Cardiac septum (tissue), 1 donor: ENCODE measurements at places on chromosomes 2 and 18. TPM values are rescaled to one million over a fixed set of nuclear protein-coding genes. Genes with fewer than 3 reads are reported as not detected.
A peak's percentile ranks its signal among the peaks of the same experiment; 100 is the strongest.

Gene DOK6
- 10.6 TPM for total RNA-seq

GRCh38 chr2:143717053-143717452 lies 587.8 kb downstream of the ARHGAP15 start:
- DNase-seq, result no peak

DNA sequence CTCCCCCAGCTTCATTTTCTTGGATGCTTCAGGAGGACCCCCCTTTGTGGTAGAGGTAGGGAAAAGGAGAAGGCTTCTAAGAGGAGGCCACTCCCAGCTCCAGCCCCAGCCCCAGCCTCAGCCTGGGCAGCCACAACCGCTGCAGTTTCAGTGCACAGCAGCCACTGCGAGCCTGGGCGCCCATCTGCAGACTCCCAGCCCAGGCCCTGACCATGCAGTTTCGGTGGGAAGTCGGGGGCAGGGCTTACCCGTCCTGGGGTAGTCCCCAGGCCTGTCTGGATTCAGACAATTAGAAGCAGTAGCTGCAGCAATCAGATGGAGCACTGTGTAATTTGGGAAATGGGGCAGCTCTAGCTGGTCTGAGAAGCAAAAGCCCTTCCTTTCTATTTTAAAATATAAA lies 28.6 kb downstream of the ITM2C start:
- DNase-seq, result peak; percentile 60

Gene LONRF2
- 24.5 TPM for total RNA-seq

- DNase-seq, result no peak
Observed at GRCh38 chr2:7467782-7468447, 550.7 kb downstream of the RNF144A start.

GRCh38 chr2:50535971-50536759 lies 495.8 kb downstream of the NRXN1 start:
- DNase-seq, result no peak

Gene SLC40A1
- total RNA-seq, result 30.3 TPM

DNA sequence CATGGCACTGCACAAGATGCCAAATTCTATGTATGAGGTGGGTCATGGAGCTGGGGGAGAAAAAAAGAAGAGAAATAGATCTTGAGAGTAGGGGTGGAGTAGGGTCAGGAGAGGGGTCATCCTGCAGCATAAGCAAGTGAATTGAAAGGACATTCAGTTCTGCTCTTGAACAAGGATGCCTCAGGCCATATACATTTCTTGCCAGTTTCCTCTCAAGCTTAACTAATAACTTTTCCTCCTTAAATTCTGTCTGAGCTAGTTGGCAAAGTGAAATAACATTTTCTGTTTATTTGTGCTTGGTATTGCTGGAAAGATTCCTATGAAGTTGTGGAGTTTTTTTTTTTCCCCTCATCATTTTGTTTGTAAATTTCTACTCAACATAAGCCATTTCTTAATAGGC lies 99.0 kb upstream of the LTBP1 start:
- no peak for DNase-seq

GRCh38 chr2:74137651-74138599 lies 9.8 kb downstream of the BOLA3 start:
- DNase-seq, result no peak
